ENCODE measurements at places on chromosomes 7 and 10.

- no peak for DNase-seq
Measured at GRCh38 chr10:116136261-116136660, 136.7 kb downstream of the GFRA1 start.

DNA sequence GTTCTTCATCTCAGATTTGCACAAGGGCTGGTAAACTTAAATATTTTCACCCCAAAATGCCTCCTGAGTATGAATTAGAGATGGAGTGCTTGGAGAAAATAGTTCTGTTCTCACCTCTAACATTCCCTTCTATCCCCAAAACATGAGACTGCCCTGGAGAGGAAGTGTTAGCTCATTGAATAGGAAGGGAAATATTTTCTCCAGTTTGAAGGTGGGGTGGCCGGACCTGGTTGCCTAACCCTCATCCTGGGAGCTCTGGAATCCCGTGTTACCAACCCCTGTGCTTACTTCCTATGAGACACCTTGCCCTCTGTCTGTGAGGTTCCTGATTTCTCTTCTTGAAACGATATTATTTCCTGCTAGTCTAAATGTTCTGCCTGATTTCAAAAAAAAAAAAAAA is 779 bp downstream of the IFIT2 start:
- no peak for DNase-seq

DNA sequence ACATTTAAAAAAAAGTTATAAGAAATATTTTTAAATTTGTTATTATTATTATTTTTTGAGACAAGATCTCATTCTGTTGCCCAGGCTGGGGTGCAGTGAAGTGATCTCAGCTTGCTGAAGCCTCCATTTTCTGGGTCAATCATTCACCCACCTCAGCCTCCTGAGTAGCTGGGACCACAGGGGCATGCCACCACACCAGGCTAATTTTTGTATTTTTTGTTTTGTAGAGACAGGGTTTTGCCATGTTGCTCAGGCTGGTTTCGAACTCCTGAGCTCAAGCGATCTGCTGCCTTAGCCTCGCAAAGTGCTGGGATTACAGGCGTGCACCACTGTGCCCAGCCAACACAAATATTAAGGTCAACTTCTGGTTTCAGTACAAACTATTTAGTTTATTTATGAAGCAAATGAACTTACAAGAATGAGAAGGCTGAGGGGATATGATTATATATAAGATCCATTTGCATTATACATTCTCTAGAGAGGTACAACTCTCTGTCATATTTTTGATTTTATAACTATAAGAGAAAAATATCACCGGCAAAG is 45.9 kb upstream of the FAM133B start:
- no peak for DNase-seq

GRCh38 chr10:131963350-131963749 is 18.4 kb downstream of the BNIP3 start:
- DNase-seq = no peak

- no peak for DNase-seq
Measured at GRCh38 chr7:7596176-7596575, 29.5 kb downstream of the MIOS start.

GRCh38 chr10:118981946-118982345 is 47.6 kb upstream of the NANOS1 start:
- DNase-seq = no peak

GRCh38 chr10:133123746-133124356 is 36.1 kb downstream of the ADGRA1 start:
- no peak for DNase-seq

DNA sequence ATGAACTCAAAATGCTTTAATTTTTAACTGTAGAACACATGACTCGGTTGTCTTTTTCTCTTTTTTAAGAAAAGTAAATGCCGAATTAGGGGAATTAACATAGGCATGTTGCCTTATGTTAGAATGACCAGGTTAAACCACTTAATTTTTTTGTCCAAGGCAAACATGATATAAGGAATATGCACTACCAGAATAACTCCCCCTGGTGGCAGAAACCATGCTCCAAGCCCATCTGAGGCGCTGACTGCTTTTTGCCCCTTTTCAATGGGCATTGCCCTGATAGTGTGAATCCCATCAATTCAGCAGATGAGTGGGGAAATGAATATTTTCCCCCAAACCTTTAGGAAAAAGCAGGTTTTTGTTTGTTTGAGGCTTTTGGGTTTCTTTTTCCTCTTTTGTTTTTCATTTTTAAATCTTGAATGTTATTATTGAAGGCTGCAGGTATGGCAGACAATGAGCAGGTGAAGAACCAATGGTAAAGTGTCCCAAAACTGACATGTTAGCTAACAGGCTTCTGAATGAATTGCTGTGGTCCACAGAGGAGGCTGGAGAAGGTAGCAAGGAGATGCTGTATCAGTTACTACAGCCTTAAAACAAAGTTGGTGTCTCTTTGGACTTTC is 284.3 kb downstream of the SORCS3 start:
- no peak for DNase-seq

GRCh38 chr10:59000162-59000825 is 176.1 kb upstream of the PHYHIPL start:
- no peak for DNase-seq

DNA sequence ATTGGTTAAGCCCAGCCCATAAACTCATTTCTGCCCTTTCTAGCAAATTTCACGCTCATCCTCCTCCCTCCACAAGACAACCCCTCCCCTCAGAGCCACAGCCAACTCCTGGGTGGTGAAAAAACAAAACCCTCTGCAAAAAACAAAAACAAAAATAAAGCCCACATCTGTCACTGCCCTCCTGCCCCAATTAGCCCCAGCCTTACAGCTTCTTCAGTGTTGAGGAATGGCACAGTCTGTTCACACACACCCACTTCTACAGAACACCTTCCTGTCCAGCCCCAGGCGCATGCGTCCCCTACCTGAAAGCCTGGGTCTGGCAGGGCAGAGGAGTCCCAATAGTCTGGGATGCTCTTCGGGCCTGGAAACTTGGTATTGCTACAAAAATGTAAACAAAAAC is 34.4 kb downstream of the PARP12 start:
- no peak for DNase-seq

- DNase-seq = no peak
Measured at GRCh38 chr7:140635345-140635744, 5.3 kb downstream of the DENND2A start.

DNA sequence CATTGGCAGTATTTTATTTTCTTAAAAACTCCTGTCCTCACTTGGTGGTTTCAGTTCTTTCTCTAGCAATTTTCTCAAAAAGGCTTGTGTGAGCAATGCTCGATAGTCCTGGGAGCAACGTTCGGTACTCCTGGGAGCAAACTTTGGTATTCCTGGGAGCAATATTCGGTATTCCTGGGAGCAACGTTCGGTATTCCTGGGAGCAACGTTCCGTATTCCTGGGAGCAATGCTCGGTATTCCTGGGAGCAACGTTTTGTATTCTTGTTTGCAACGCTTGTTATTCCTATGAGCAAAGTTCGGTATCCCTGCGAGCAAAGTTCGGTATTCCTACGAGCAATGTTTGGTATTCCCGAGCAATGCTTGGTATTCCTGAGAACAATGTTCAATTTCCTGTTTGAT is 362.0 kb upstream of the ADARB2 start:
- DNase-seq = no peak

DNA sequence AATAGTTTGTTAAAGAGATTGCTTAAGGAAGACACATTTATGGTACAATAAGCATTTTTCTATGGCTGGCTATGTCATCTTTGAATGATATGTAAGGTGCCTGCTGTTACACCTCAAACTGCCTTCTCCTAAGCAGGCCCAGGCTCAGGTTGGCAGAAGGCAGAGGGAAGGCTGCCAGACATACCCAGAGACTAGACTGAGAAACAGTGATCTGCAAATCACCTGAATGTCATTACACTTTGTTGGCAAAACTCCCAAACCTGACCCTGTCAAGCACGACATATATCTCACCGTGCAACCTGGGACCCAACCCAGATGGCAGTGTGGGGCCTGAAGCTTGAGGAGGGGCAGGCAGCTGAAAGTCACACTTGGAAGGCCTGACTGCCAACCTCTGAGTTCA is 136.6 kb upstream of the TARP start:
- DNase-seq = no peak

GRCh38 chr7:82318786-82319185 is 124.8 kb downstream of the CACNA2D1 start:
- DNase-seq = no peak

DNA sequence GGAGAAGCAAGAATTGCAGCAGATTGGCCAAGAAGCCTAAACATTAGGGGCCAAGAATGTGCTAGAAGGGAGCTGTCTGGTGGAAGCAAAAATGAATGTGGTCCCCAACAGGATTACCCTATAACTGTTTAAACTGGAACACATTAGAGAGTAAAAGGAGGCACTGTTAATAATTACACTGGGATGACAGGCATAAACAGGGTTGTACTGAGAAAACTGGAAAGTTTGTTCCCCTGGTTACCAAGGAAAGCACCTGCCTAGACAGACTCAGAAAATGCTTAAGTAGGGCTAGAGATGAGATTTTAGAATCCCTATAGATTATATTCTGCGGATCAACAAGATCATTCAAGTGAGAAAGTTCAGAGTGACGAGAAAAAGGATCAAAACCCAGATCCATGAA is 100.8 kb downstream of the CTTNBP2 start:
- DNase-seq = no peak

DNA sequence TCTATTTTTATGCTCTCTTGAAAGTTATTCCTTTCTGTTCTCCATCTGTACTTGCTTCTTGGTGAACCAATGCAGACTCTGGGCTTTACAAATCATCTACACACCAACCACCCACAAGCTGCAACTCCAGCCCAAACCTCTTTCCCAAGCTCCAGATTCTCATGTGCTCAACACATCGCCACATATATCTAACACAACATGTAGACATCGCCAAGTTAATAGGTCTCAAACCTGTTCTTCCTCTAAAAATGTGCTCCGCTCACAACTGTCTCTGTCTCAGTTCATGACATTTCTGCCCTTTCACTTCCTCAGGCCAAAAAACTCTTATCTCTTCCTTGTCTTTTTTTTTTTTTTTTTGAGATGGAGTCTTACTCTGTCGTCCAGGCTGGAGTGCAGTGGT is 95.7 kb upstream of the EEPD1 start:
- no peak for DNase-seq

GRCh38 chr10:43173120-43173519 is 34.9 kb downstream of the CSGALNACT2 start:
- DNase-seq = no peak

GRCh38 chr10:78950656-78951587 is 117.8 kb upstream of the ZMIZ1 start:
- no peak for DNase-seq

DNA sequence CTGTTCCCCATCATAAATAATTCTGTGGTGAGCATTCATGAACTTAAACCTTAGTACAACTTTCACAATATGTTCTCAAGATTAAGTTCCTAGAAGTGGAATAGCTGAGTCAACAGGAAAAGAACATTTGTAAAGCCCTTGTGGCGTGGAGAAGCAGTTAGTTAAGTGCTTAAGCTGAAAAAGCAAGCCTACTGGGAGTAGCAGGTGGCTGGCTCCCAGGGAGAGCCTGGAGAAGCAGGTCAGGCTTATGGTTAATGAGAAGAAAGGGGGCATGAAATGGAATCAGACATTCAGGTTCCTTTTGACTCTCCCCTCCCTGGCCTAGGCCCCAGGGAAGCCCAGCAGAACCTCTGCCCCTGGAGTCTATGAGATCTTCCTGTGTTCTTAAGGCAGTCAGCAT is 35.3 kb downstream of the VSTM4 start:
- DNase-seq = no peak

GRCh38 chr7:20199015-20199737 is 18.0 kb downstream of the MACC1 start:
- DNase-seq = no peak

Measured in BJ (cell line).